T follicular helper cell (primary cell): ENCODE measurements at places on chromosomes 11 and 22.

DNA sequence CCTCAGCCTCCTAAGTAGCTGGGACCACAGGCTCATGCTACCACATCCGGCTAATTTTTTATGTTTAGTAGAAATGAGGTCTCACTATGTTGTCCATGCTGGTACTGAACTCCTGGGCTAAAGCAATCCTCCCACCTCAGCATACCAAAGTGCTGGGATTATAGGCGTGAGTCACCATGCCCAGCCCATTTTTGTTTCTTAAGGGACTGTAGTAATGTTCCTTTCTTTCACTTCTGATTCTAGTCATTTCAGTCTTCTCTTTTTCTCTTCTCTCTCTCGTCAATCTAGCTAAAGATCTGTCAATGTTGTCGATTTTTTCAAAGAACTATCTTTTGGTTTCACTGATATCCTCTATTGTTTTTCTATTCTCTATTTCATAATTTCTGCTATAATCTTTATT, 111.0 kb upstream of the APOA1 start:
- no peak for DNase-seq

DNA sequence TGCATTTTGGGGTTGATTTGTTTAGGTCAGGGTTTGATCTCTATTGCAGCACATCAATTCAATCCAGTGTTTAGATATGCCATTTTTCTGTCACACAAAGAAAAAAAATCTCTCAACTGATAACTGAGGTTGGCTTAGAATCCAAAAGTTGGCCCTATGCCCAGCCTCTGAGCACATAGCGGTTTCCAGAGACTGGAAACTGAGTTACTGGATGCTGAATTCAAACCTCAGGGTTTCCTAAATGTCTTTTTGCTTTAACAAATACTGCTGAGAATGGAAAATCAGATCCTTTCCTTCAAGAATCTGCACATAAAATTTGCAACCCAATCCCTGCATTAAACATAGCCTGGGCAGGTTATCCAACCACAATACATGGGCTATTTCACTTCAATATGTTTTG, 4.0 kb downstream of the P4HA3 start:
- DNase-seq: no peak

DNA sequence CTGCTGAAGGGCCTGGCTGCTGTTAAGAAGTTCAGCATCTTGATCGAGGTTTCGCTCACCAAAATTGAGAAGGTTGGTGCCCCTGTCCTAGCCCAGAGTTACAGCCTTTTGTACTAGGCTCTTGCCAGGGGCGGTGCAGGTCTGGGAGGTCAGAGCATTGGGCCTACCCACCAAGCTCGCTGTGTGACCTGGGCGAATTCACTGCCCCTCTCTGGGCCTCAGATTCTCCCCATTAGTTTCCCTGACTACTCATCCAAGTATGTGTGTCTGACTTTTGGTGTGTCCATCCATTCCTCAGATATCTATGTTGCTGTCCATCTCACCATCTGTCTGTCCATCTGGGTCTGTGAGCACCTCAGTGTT, 10.9 kb downstream of the USP35 start:
- DNase-seq: no peak

DNA sequence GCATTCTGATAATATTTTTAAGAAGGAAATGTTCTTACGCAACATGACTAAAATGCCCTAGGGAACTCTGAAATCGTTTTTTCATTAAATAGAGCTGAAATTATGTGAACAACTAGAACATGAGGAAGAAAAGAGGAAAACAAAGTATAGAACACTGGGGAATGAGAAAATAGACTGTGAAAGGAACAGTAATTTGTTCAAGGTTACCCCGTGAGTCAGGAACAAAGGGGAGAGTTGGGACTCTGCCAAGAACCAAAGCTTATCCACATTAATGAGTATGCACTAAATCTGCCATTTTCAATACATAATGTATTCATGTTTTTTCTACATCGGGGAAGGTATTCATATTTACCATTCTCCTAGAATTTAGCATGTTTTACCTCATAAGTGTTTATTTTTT, 961.8 kb upstream of the CCDC90B start:
- no peak for DNase-seq

- DNase-seq: peak; percentile 25
Measured at GRCh38 chr11:12195768-12196167, 85.4 kb downstream of the MICAL2 start.

- DNase-seq: no peak
Measured at GRCh38 chr11:116314006-116314405, 458.8 kb downstream of the BUD13 start.

DNA sequence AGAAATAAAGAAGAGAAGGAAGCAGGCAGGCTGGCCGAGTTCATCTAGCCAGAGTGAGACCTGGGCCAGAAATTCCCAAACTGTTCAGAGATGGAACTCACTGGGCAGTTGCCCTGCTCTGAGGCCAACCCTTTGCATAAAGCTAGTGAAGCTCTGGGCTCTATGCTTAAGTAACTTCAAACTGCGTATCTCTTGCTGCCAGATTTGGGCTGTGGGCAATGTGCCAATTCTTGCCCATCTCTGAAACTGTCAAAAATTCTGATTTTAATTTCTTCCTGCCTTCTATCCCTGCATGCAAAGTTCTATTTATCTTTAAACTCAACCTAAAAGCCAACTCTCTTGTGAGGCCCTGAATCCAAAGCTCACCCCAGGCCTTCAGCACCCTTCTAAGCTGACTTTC, 36.2 kb upstream of the HEPHL1 start:
- DNase-seq: no peak

DNA sequence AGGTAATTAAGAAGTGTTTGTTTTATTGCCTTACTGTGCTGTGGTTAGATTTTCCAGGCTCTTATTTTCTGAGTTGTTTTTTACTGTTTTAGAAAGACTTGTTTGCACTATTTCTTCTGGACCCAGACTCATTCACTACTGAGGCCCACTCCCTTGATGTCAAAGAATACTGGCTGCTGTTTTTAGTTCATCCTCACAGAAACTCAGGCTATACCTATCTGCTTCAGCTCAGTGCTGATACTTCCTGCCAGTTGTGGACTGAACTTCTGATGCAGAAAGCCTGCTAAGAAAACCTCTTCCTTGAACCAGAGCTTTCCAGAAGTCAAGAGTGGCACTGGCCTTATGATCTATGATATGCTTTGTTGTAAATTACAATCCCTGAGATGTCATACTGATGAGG, 15.9 kb upstream of the PIK3IP1 start:
- DNase-seq: no peak

DNA sequence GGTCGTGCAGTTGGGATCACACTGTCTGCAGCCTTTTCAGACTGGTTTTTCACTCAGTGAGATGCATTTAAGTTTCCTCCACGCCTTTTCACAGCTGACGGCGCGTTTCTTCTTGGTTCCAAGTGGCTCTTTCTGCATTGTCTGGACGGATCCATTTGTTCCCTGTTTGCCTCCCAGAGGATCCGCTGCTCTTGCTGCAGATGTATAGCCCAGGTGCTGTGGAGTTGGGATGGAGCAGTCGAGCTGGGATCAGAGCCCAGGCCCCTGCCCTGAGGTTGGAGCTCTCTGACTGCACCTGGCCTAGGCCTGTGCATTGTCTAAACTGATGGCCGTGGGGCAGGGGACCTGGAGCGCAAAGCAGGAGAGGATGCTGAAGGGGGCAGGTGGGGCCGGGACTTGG, 51.6 kb downstream of the PARVB start:
- no peak for DNase-seq

- DNase-seq: no peak
Measured at GRCh38 chr11:7270233-7270865, 18.6 kb downstream of the SYT9 start.

GRCh38 chr11:110287537-110287936, 8.9 kb downstream of the RDX start:
- no peak for DNase-seq

GRCh38 chr11:103338621-103339484, 229.6 kb downstream of the DYNC2H1 start:
- DNase-seq: no peak

DNA sequence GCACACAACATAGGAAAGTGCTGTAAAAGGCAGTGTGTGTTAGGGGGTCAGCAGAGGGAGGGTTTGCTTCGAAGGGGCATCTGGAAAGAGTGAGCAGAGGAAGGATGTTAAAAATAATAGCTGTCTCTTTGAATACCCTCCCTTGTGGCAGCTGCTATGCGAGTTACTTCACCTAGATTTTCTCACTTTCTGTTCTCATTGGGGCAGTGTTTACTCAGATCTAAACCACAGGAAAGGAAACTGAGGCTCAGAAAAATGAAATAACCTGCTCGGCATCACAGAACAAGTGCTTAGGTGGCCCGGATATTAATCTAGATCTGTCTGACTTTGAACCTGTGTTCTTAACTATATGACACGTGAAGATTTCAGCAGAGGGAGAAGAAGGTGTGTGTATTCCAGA, 125.3 kb downstream of the C11orf91 start:
- no peak for DNase-seq

DNA sequence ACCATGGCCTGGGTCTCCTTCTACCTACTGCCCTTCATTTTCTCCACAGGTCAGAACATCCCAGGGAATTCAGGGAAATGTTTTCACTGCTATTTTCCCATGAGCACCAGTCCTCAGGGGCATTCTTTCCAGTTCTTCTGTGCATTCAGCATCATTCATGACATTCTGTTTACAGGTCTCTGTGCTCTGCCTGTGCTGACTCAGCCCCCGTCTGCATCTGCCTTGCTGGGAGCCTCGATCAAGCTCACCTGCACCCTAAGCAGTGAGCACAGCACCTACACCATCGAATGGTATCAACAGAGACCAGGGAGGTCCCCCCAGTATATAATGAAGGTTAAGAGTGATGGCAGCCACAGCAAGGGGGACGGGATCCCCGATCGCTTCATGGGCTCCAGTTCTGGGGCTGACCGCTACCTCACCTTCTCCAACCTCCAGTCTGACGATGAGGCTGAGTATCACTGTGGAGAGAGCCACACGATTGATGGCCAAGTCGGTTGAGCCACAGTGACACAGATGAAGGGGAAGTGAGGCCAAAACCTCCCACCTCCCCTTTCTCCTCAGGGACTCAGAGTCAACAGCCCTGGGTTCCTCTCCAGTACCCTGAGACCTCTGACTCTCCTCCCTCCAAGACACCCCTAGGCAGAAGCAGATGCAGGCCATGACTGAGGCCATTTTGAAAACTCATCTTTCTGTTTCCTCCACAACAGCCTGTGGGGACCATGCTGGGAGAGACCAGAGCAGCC, 15.9 kb upstream of the IGLL5 start:
- DNase-seq: no peak

DNA sequence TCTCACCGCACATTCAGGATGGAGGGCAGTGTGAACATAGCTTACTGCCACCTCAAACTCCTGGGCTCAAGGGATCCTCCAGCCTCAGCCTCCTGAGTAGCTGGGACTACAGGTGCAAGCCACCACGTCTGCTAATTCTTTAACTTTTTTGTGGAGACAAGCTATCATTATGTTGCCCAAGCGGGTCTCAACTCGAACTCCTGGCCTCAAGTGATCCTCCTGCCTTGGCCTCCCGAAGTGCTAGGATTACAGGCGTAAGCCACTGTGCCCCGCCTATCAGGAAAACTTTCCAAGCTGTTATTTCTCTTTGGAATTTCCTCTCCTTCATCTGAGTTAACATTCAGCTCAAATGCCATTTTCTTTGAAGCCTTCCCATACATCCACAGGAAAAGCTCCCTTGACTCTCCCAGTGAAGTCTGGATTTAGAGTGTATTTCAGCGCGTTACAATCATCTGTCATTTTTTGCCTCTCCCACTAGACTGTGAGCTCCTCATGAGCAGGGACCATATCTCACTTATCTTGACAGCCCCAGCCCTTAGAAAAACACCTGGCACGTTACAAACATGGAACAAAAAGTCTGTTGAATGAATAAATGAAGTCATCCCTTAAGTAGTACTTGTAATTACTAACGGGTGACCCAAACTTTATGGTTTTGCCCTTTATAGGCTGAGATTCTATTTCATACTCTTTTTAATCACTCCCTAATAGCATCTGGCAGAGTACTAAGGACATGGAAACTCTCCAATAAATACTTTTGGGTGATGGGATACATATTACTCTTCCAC, 2.2 kb downstream of the MRTFA start:
- no peak for DNase-seq

- no peak for DNase-seq
Measured at GRCh38 chr11:31132531-31133421, 236.8 kb downstream of the DCDC1 start.

- no peak for DNase-seq
Measured at GRCh38 chr11:13184295-13184794, 93.2 kb upstream of the BMAL1 start.

DNA sequence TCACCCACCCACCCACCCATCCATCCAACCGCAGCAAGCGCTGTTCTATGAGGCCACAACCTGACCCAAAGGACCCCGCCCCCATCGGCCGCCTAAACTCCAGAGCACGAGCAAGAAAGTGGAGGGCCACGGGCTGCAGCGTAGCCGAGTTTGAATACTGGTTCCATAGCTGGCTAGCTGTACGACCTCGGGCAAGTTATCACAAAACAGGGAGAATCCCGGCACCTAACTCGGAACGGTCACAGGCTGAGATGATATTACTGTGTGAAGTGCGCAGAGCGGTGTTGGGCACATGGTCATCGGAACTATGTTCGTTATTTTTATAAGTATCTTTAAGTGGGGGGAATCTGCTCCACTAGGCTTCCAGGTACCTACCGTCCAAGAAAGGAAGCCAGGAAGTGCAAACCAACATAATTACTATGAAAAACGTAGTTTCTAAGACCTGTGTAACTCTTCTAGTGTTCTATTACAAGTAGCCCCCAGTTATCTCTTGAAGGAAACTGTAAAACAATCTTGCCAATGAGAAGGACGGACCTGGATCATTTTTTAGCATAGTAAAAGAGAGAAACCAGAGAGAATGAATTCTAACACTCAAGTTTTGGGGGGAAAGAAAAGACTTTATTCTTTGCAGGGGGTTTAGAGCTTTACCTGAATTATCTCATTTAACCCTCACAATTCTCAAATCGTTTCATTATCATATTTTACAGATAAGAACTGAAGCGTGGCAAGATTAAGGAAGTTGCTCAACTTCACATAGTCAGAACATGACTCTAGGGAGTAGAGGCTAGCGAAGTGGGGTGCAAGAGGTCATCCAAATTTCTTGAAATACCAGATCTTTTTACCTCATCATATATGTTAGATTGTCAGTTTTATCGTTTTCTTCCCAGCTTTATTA, 663 bp upstream of the BUD13 start:
- no peak for DNase-seq

GRCh38 chr11:128717516-128717915, 23.6 kb downstream of the FLI1 start:
- no peak for DNase-seq
